ENCODE measurements at places on chromosomes 3 and 15.

GRCh38 chr3:139288266-139288821, 55.5 kb upstream of the MRPS22 start:
- no peak for DNase-seq

DNA sequence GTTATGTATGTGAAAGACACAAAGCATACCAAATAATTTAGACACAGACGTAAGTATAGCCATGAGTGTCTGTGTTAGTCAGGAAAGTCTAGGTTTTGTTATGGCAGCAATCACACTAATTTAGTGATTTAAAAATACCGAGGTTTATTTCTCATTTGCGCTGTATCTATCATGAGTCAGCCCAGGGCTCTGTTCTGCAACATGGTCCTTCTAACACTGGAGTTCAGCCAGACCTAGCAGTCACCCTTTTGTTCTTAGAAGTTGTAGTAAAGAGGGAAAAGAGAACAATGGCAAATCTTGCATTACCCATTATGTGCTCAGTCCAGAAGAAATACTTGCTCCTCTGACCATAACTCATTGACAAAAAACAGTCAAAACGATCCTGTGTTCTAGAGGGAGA, 311.5 kb downstream of the NLGN1 start:
- no peak for DNase-seq

- DNase-seq = no peak
These were observed 499.6 kb upstream of the CCDC54 start for GRCh38 chr3:106877627-106878026.

GRCh38 chr15:27701956-27702355, 397.2 kb downstream of the OCA2 start:
- no peak for DNase-seq

DNA sequence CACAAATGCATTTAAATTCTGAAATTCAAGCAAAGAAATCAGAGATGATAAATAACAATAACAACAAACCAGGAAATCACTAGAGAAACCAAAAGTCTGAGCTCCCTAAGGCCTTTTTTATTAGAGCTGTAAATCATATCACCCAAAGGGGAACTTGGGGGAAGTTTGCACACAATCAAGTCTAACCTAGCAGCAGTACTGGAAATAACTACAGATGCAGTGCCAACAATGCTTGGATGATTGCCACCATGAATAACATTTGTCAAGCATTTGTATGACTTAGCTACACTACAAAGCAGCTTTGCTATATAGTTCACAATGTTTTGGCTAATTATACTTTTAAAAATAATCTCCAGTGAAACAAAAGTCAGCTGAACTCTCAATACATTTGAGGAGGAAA, 27.8 kb downstream of the SHQ1 start:
- DNase-seq = no peak

DNA sequence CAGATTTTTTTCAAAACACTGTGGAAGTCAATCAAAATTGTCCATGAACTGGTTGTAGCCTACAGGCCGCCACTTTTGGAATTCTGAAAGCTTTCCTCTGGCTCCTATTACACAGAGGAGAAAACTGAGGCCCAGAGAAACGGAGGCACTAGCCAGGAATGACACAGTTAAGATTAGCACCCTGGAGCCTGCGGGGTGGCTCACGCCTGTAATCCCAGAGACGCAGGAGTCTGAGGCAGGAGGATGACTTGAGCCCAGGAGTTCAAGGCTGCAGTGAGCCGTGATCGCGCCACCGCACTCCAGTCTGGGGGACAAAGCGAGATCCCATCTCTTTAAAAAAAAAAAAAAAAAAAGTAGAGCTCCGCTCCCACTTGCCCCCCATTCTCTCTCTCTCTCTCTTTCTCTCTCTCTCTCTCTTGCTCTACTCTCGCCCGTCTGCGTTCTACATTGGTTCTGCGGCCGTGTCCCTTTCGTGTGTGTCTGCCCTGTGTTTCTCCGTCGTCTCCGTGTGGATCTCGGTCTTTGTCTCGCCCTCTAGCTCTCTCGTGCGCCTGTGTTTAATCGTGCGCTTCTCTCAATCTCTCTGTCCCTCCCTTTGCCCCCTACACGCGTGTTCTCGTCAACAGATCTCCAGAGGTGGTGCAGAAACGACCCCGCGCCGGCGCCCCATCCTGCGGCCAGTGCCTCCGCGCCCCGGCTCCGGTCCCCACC, 512 bp upstream of the TRH start:
- DNase-seq = no peak

GRCh38 chr15:74188216-74188615, 14.4 kb downstream of the STRA6 start:
- DNase-seq = no peak

GRCh38 chr15:98730860-98731711, 82.7 kb downstream of the IGF1R start:
- DNase-seq = no peak

DNA sequence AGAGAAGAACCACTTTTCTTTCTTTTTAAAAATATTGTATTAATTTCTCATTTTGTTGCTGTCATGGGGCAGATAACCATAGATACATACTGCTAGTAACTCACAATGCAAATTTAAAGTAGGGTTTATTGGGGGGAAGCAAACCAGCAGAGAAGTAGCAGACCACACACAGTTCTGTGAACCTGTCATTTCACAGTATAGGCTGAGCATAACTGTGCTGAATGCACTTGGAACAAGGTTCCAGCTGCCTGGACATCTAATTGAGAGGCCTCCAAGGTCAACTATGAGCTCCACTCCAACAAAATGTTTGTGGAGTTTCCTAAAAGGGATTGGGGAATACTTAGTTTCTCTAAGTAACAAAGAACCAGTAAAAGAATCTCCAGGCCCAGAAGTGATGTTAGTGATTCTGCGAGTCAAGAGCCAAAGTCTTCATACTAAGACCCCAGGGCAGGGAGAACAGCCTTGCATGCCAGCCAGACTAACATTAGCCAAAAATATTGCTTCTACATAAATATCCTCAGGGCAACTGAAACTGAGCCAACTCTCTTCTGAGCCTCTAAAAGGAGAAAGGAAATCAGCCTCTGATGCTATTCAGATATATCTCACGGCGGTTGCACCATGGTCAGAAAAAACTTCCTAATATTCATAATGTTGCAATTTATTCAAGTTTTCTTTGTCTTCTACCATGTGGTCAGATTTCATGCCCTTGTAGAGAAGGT, 856.4 kb upstream of the ALCAM start:
- DNase-seq = no peak

DNA sequence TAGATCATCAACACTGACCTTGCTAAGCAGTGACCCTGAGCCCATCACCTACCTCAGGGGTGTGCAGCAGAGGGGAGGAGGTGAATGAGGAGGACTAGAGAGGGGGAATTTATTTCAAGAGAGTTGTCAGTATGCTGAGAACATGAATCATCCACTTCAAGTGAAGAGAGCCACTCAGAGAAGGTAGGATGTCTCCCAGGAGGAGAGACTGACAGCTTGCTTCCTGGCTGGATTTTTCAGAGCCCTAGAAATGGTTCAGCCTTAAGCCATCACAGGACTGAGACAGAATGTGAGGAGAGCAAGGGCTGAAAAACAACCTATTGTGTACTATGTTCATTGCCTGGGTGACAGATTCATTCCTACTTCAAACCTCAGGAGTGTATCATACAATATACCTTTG, 34.8 kb downstream of the CCNL1 start:
- no peak for DNase-seq
